CD8-positive, alpha-beta T cell (primary cell): ENCODE measurements at places on chromosomes 5 and 9.

- DNase-seq = no peak
Measured at GRCh38 chr5:143635146-143635752, 176.7 kb upstream of the HMHB1 start.

DNA sequence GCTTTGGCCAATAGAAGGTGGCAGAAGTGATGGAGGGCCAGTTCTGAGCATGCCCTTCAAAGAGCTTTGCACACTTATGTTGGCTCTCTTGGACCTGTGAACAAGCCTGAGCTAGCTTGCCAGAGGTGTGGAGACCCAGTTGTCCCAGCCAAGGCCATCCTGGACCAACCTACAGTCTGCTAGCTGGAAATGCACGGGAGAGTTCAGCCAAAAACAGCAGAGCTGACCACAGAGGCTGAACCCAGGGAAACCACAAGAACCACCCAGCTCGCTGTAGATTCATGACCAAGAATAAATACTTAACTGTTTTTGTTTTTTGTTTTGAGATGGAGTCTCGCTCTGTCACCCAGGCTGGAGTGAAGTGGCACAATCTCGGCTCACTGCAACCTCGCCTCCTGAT is 65.4 kb upstream of the HAND1 start:
- DNase-seq = no peak

- no peak for DNase-seq
Measured at GRCh38 chr9:75933982-75934381, 43.5 kb downstream of the PCSK5 start.

DNA sequence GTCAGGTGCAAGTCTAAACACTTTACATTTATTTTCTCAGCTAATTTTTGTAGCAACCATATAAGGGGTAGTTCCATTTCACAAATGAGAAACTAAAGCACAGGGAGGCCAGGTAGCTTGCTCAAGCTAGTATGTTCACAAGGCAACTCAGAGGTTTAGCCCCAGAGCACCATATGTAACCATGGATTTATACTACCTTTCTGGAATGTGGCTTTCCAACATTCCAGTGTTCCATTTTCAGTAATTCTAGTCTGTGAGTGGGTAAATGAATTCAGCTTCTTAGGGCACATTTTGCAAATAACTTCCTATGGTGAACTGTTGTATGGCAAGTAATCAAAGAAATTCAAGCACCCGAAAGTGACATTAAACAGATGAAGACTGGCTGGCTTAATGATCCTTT is 25.0 kb upstream of the CAST start:
- no peak for DNase-seq

- DNase-seq = no peak
Measured at GRCh38 chr9:98161851-98162250, 30.6 kb downstream of the CORO2A start.

- DNase-seq = no peak
Measured at GRCh38 chr5:60102961-60103693, 209.6 kb upstream of the PDE4D start.

DNA sequence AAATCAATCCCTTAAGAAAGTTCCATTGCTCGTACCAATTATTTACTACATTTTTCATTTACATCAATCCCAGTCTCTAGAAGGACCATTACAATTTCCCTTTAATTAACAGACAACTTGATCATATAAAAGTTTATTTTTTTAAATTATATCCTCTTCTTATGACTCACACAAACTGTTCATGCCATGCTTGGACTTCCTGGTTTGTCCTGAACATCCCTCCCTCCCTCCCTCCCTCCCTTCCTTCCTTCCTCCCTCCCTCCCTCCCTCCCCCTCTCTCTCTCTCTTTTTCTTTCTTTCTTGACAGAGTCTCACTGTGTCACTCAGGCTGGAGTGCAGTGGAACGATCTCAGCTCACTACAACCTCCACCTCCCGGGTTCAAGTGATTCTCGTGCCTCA is 11.6 kb upstream of the CLTB start:
- no peak for DNase-seq

DNA sequence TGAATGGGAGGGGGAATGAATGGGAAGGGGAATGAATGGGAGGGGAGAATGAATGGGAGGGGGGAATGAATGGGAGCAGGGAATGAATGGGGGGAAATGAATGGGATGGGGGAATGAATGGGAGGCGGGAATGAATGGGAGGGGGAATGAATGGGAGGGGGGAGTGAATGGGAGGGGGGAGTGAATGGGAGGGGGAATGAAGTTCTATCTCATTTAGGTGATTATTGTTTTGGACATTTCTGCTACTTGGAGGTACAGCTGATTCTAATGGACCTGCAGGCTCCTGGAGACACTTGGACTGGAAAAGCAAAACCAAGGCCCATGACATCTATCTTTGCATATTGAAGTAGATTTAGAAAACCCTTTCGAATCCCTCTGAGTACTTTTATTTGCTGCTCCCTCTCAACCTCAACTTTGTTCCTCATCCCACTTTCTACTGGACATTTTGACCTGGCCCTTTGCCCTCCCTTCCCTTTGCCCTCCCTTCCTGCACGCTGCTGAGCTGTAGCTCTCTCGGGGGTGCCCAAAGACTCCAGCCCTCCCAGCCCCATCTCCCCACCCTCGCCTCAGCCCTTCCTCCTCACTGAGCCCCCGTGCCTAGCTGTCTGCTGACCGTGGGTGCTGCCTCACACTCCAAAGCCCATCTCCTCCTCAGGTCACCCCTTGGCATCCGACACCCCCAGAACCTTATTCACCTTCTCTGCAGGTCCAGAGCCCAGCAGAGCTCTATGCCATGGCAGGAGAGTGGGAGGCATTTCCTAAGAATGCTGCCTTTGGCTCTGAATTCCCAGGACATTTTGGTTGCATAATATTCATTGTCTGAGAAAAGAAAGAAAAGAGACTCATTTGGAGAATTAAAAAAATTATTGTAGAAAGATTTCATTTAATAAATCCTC is 19.9 kb upstream of the LPCAT1 start:
- DNase-seq = no peak

DNA sequence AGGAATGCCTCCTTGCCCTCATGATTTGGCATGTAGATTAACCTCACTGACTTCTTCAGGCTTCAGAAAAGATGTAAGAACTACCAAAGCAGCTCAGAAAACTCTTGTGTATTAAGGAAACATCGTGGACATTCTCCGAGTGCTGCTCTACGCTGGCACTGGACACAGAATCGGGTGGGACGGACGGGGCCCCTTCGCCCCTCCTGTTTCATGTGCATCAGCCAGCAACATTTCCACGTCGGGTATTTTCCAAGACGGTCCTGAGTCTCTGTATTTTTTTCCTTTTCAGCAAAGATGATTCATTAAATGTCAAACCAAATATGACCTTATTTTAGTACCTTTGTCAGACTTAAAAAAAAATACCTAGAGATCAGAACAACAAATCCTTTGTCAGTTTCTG is 583.6 kb downstream of the CCDC171 start:
- no peak for DNase-seq
